SHP77 (cell line): ENCODE measurements at places on chromosomes 7 and 10.

DNA sequence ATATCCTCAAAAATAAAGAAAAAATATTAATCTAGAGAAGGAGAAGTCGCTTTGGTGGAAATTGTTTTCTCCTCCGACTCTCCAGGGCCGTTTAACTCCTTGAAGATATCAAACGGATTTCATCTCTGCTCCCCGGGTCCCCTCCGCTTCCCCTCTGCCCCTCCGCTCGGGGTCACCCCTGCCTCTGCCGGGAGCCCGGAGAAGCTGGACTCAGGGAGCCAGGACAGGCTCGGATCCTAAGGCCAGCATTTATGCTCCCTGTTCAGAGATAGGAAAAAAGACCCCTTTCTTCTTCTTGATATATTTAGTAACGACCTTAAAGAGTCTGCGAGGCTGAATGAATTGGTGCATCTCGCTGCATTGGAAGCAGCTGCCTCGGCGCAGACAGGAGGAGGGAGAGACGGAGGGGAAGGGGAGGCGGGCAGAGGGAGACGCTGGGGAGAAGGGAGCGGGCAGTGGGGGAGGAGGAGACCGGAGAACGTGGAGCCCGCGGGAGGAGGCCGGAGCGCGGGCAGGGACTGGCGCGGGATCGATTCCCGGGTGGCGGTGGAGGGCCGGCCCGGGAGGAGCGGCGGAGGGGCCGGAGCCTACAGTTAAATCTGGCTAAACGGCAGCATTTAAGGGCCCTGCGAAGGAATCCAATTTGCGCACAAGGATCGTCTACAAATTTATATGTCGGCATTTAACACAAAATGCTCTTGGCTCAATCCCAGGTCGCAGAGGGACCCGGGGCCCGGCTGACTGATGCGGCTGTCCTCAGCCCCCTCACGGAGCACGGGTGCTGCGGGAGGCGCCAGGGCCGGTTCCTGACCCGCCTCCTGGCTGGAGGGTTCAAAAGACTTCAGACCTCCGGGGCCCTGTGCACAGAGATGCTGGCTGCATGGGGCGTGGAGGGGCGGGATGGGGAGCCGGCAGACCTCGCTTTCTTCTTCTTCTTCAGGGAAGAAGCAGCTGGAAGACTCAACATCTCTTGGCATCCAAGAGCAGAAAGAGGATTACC, 55.6 kb downstream of the CRTAC1 start:
- DNase-seq: no peak

- no peak for DNase-seq
Observed at GRCh38 chr10:14555807-14556206, 218.9 kb downstream of the FAM107B start.

DNA sequence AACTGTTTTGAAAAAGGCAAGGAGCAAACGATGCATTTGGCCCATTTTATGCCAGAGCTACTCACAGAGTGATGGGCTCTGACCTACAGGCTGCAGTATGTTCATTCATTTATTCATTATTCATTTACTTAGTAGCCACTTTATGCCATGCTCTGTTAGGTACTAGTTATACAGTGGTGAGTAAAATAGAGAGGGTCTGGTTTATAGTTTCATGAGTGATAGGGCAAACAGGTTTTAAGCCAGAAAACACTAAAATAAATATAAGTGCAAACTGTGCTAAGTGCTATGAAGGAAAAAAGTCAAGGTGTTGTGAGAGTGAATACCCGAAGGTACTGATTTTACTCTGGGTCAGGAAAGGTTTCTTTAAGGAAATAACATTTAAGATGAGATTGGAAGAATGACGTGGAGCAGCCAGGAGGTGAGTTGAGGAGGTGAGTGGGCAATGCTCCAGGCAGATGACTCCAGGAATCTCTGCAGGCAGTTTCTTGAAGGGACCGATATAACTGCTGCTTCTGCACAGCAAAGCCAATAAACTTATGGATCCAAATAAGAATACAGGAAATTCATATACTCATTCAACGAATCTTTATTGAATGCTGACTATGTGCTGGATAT, 56.9 kb upstream of the FAM133B start:
- DNase-seq: no peak

GRCh38 chr7:50657912-50658311, 92.7 kb upstream of the DDC start:
- DNase-seq: no peak

- no peak for DNase-seq
Observed at GRCh38 chr7:74617180-74617744, 40.3 kb upstream of the GTF2I start.

DNA sequence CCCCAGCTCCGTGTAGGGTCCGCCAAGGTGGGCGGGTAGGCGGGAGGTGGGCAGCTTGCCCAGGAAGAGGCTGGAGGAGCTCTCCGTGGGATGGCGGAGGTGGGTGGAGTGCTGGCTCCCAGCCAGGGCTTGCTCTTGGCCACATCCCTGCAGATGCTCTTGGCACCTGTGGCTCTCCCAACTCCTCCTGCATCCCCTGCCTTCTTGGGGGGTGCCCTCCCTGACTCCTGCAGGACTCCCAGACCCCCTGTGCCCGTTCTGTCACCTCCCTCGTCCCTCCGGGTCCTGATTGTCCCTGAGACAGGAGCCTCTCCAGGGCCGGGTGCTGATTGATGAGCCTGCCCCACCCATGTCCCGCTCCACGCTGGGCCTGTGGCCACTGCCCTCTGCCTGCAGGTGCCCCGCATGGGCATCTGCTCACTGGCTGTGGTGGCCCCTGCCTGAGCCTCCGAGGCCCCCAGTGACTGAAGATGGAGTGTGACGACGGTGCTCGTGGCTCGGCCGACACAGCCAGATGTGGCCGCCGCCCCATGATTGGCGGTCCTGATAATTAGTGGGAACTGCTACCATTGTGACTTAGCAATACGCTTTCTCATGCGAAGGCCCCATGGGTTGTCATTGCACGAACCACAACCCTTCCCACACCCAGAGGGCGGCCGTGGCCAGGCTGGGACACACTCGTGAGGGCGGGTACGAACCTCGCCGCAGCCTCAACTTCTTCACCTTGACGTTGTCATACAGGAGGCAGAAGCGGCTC, 23.6 kb downstream of the CFAP46 start:
- no peak for DNase-seq

DNA sequence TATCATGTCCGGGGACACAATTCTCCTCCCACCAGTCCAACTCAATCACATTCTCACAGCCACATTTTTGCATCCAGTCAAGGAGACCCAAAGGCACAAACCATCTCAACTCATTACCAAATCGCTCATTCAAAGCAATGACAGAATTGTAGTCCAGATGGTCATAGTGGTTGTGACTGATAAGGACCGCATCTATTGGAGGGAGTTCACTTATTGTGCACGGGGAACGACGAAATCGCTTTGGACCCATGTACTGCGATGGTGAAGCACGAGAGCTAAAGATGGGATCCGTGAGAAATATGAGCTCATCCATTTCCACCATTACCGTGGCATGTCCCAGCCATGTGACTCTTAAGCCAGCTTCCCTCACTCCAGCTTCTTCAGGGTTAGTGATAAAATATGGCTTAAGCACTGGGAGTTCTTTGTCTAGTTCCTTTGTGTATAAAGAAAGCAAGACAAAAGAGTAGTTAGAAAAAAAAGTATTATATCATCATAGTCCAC, 29.1 kb downstream of the NAPEPLD start:
- DNase-seq: no peak

GRCh38 chr7:151063212-151063561, 3.8 kb downstream of the SLC4A2 start:
- DNase-seq: no peak

GRCh38 chr10:104993085-104993484, 352.0 kb downstream of the SORCS3 start:
- no peak for DNase-seq

DNA sequence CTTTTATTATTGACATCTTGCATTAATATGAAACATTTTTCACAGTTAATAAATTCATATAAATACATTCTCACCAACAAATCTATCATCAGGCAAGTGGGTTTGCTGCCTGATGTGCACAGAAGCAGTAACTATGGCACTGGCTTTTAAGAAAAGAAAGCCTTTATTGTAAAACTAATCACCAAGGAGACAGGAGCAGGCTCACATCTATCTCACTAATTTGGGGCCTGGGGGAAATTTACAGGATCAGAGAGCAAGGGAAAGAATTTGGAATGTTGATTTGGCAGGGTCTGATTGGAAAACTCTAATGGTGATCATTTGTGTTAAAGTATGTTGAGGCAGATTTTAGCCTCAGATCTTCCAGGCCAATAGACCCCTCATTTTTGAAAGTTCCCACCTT, 605.7 kb downstream of the POM121L12 start:
- no peak for DNase-seq

GRCh38 chr10:30542895-30543288, 86.7 kb downstream of the LYZL2 start:
- DNase-seq: no peak

DNA sequence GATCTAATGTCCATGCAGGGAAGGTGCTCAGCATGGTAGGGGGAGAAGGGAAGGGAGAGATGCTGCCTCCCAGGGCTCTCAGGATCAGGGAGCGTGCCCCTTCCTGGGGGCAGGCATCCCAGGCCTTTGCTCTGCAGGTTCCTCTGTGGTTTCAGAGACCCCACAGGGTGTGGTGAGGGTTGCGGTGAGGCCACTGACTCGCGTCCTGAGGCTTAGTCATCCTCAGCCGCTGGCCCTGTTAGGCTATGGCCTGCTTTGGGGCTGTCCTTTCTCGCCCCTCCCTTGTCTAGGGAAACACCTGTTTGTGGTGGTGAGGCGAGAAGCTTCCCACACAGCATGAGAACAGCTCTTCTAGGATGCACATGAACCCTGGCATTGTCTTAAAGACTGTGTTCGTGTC, 558.3 kb upstream of the FOXK1 start:
- DNase-seq: no peak

GRCh38 chr10:47425813-47426419, 41.8 kb upstream of the ZNF488 start:
- no peak for DNase-seq

DNA sequence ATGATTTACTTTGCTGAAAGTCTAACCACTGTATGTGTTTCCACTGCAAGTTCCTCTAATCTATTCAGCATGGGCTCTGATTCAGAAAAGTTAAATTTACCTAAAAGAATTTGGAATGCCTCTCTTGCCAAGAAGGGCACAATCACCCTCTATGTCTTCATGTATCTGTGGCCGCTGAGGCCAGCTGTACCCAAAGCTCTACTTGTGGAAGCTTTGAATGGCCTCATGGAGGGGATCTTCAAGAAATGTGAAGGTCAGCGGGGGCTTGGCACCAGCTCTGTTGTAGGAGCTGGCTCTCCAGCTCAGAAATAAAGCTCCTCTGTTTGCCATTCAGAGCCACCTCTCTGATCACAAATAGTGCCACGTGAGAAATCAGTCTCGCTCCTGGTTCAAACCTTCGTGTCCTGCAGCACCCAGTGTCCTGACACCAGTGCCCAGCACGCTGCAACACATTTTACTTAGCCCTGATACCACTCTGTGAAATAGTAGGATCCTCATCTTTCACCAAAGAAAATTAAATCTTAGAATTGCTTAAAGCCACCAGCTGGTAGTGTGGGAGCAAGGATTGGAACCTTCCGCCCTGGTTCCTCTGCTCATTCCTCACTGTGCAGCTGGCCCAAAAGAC, 61.1 kb downstream of the PKD1L1 start:
- no peak for DNase-seq

DNA sequence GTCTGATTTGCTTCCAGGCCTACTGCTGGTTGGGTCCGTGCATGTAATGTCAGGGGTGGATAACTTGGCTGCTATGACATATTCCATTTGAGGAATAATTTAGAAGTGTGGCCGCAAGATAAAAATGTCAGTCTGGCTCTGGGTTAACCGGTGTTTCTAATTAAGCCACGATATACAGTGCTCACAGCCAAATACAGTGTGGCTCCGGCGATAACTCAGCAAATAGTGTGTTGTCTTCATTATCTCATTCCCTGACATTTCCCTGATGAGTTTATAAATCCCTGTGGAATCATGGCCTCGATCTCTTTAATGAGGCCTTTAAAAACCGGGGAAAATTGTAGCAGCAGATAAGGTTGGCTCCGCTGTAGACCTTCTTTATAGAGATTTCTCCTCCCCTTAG, 1125.0 kb downstream of the TYW1 start:
- DNase-seq: no peak

GRCh38 chr7:140458201-140458600, 21.1 kb downstream of the MKRN1 start:
- no peak for DNase-seq

GRCh38 chr10:52092390-52092789, 221.7 kb upstream of the DKK1 start:
- DNase-seq: no peak

DNA sequence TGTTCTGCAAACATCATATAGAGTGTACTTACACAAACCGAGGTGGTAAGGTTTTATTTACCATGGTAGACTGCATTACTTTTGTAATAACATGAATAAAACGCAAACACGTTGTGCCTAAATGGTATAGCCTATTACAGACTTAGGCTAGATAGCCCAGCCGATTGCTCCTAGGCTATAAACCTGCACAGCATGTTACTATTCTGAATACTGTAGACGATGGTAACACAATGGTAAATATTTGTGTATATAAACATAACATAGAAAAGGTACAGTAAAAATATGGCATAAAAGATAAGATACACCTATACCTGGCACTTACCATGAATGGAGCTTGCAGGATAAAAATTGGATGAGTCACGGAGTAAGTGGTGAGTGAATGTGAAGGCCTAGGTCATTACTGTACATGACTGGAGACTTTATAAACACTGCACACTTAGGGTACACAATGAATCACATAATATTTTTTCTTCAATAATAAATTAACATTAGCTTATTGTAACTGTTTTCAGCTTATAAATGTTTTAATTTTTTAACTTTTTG, 16.3 kb downstream of the AKR1D1 start:
- DNase-seq: no peak

DNA sequence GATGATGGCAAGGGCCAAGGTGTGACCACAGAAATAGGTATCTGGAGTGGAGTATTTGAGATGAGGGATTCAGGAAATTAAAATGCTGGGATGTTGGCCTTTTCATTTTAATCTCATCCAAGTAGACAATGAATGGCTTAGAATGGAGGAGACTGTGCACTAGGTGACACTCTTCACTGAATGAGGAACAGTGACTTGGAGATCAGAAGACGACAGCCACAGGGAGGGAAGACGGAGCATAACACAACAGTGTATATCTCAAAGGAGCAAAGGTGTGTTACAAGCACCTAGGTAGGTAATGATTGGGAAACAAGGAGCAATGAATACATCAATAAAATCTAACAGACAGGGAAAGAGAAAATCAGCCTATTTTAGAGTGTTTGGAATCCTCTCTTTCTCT, 4.1 kb upstream of the TAX1BP1 start:
- DNase-seq: no peak

GRCh38 chr7:76506081-76506440, 4.3 kb upstream of the UPK3B start:
- DNase-seq: no peak

- DNase-seq: no peak
Observed at GRCh38 chr10:73251683-73252444, 580 bp downstream of the MRPS16 start.
